T-helper 22 cell (primary cell): ENCODE measurements at places on chromosomes 2 and 18.

DNA sequence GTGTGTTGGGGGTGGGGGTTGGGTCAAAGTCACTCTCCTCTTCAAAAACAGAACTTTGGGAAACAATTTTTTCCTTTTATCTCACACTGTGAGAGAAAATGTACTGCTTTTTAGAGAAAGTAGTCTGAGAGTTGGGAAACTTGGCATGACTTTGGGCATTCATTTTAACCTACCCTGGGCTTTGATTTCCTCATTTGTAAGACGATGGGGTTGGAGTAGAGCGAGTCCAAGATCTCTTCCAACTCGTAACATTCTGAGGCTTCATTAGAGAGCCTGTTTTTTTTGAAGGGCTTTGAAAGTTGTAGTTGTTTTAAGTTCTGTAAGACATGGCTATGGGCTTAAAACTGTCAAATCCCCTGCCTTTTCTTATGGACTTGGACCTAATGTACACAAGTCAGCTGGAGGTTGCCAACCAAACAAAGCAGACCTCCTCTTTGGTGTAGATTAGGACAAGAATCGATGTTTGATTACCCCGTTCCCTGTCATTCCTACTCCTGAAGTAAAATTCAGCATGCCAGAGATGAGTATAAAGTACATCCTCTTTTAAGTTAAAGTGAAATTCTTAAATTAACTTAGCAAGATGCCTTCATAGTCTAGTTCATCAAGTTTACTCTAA, 8.4 kb downstream of the PHLPP1 start:
- no peak for DNase-seq

DNA sequence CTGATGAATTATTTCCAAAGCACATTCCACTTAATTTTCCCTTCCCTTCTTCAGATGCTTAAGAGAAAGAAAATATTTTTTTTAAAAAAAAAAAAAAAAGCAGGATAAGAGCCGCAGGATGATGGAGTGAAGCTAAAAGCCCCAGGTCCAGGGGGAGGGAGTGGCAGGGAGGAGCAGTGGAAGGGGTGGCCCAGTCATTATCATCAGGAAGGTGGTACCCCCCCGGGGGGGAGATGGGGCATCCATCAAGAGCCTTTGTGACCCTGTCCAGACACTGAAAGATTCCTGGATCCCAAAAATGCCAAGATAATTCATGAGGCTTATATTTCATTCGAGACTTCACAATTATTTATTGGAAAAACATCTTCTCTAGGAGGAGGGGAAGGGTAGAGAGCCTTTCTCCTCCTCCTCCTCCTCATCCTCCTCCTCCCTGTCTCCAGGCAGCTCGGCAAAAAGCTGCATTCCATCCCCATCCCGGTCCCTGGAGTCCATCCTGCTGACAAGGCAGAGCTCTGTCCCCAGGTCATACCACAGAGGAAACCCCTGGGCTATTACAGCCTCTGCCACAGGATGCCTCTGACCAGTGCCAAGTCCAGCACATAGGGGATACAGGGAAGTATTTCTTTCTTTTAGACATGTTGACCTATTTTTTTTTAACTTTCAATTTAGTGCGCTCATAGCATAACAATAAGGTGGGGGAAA, 125.3 kb downstream of the TWIST2 start:
- DNase-seq, result no peak

DNA sequence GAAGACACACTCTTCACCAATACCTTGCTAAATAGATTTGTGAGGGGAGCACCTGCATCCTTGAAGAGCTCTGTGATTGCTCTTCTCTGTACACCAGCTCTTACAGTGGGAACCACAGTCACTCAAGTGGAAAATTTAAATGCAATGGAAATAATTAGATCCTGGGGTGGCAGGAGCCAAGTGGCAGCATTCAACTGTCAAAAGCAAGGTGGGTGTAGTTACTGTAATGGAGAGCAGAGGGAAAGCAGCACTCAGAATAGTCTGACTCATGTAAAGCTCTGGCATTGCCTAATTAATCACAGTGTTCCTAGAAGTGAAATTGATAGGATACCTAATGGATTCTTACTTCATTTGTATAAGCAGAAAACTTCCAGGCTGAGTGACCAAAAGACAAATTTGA, 245.8 kb downstream of the KCNE4 start:
- no peak for DNase-seq

DNA sequence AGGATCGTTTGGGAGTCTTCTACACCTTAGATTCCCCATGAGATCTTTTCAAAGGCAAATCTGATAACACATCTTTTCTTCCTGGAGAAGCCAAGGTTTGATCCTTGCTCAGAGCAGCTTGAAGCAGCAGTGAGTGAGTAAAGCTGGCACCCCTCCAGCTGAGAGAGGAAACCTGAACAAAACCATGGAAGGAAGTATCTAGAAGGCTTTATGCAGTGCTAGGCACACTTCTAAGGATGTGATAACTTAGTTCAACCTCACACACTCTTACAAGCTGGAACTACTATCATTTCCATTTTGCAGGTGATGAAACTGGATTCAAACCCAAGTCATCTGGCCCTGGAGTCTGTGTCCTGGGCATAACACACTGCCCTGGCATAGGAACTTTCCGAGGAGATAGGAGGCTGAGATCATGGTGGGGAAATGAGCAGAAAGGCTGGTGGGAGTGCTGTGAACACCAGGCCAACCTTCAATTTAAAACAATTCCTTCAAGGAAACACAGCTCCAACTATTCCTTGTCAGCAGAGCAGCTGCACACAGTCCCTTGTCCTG, 71.2 kb downstream of the CTAGE1 start:
- no peak for DNase-seq

GRCh38 chr18:5543773-5544389, at the start of gene EPB41L3:
EPB41L3 (minus strand) TSS chr18:5543997; CDS start chr18:5489183, 54,814 bp downstream.
- no peak for DNase-seq

- no peak for DNase-seq
Observed at GRCh38 chr2:1649103-1650084, 94.9 kb downstream of the PXDN start.

DNA sequence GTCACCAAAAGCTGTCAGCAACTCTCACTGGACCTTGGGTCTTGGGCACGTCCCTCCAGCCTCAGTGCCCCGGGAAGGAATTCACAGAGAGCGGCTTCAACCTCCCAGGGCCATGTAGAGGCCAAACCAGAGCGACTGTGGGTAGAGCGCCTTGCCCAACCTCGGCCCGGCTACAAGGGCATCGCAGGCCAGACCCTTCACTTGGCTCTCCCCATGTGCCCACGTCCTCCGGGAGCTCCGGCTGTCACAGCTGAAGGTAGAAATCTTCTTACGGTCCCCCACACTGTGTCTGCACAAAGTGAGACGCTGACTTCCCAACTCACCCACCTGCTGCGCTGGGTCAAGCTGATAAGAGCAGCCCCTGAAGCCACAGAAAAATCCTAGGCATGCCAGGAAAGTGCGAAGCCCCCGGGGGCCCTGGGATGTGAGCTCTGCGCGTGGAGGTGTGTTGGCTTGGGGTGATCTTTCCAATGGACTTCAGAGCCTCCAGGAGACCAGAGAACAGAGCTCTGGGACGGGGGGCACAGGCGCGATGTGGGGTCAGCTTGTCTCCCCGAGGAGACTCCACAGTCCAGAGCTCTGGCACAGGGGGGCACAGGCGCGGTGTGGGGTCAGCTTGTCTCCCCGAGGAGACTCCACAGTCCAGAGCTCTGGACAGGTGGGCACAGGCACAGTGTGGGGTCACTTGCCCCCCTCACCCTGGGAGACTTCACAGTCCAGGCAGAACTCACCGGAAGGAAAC, 105.5 kb downstream of the RTP5 start:
- no peak for DNase-seq
